ENCODE measurements at places on chromosomes 4 and X. TPM values are rescaled to one million over a fixed set of nuclear protein-coding genes. Genes with fewer than 3 reads are reported as not detected.

KCNIP4 gene
- not detected for total RNA-seq

NEUROG2 gene
- not detected for total RNA-seq

PLS3 gene
- 213 TPM for total RNA-seq

UGT8 gene
- total RNA-seq: 0.15 TPM

BANK1 gene
- 1.0 TPM for total RNA-seq

CT45A1 gene
- total RNA-seq: not detected

MMRN1 gene
- total RNA-seq: not detected

GLRA3 gene
- not detected for total RNA-seq

MAGEA2B gene
- total RNA-seq: not detected

FREM3 gene
- total RNA-seq: not detected

NPY5R gene
- total RNA-seq: not detected

NOX1 gene
- total RNA-seq: not detected

GABRB1 gene
- not detected for total RNA-seq

NUDT11 gene
- total RNA-seq: 2.8 TPM

TMEM255A gene
- total RNA-seq: 0.11 TPM

CACNA1F gene
- total RNA-seq: not detected

Data from A549 treated with ZK216348 at 1 μM for 4 hours (cell line).